ENCODE measurements at places on chromosomes 12 and 14. TPM values are rescaled to one million over a fixed set of nuclear protein-coding genes. Genes with fewer than 3 reads are reported as not detected.

DNA sequence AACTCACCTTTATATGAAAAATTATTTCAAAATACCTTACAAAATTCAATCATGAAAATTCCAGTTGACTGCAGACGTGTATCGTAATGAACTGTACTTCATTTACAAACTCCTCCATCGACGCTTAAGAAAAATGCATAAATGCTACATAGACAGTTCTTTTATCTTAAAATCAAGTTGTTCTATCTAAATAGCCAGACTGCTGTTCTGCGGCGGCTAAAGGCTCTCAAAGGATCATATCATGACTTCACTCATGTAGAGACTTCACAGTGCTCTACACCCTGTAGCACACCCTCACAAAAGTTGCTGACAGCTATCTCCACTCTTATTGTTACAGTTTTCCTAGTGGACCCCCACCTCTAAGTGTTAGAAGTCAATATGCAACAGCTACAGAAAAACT lies 5.2 kb downstream of the KRAS start:
- H3K27ac ChIP-seq, result no peak overlapping the region
- DNase-seq, result no peak
- peaks cover 53% of the 10 kb centered on the region for H3K36me3 ChIP-seq
- H3K27me3 ChIP-seq, result no peaks in the 10 kb centered on the region
- H3K4me1 ChIP-seq, result peaks cover 33% of the 10 kb centered on the region

DNA sequence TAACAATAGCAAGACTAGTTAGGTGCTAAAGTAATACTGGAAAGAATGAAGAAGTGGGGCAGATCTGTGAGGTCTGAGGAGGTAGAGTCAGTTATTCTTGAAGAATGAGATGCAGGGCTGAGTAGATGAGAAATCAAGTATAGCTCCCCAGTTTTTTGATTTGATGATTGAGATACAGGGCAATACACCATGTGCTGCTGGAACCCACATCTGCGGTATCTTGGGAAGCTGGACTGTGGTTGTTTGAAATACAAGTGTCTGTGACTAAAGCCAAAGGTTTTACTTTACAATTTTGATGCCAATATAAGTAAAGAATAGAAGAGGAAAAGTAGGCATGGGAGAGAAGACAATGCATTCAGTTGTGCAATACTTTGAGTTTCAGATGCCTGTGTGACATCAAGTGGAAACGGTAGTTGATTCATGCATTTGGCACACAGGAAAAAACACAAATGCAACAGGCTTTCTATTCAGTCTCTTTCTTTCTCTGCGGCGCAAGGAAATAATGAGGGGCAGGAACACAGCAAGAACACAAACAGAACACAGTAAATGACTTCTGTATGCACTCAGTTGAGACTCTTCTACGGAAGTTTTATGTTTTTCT lies 190.2 kb upstream of the SLC38A2 start:
- H3K27me3 ChIP-seq, result no peaks in the 10 kb centered on the region
- no peak overlapping the region for H3K4me3 ChIP-seq
- peaks cover 9% of the 10 kb centered on the region for H3K4me1 ChIP-seq
- DNase-seq, result no peak

Gene KRT73
- 0.45 TPM for total RNA-seq

- H3K27ac ChIP-seq, result no peak overlapping the region
- H3K27me3 ChIP-seq, result no peaks in the 10 kb centered on the region
- H3K36me3 ChIP-seq, result no peaks in the 10 kb centered on the region
- H3K4me3 ChIP-seq, result no peak overlapping the region
Observed at GRCh38 chr12:28552251-28552970, 362.2 kb downstream of the CCDC91 start.

- H3K4me1 ChIP-seq, result no peaks in the 10 kb centered on the region
- H3K27ac ChIP-seq, result no peak overlapping the region
- no peaks in the 10 kb centered on the region for H3K36me3 ChIP-seq
- no peak for DNase-seq
- H3K4me3 ChIP-seq, result no peak overlapping the region
- H3K27me3 ChIP-seq, result peaks cover 3% of the 10 kb centered on the region
Observed at GRCh38 chr14:30751646-30752416, 122.5 kb upstream of the COCH start.

GRCh38 chr12:99389751-99390150 lies 257.8 kb upstream of the GARIN6 start:
- no peaks in the 10 kb centered on the region for H3K36me3 ChIP-seq
- no peak overlapping the region for H3K4me3 ChIP-seq
- H3K27me3 ChIP-seq, result no peaks in the 10 kb centered on the region
- H3K27ac ChIP-seq, result no peak overlapping the region

GRCh38 chr12:132173135-132174014 lies 29.1 kb downstream of the NOC4L start:
- DNase-seq, result peak; percentile 72
- peaks cover 2% of the 10 kb centered on the region for H3K27me3 ChIP-seq
- H3K4me3 ChIP-seq, result peak overlapping the region; percentile 48
- H3K4me1 ChIP-seq, result peaks cover 35% of the 10 kb centered on the region
- no peaks in the 10 kb centered on the region for H3K36me3 ChIP-seq
- peak overlapping the region; percentile 75 for H3K27ac ChIP-seq

DNA sequence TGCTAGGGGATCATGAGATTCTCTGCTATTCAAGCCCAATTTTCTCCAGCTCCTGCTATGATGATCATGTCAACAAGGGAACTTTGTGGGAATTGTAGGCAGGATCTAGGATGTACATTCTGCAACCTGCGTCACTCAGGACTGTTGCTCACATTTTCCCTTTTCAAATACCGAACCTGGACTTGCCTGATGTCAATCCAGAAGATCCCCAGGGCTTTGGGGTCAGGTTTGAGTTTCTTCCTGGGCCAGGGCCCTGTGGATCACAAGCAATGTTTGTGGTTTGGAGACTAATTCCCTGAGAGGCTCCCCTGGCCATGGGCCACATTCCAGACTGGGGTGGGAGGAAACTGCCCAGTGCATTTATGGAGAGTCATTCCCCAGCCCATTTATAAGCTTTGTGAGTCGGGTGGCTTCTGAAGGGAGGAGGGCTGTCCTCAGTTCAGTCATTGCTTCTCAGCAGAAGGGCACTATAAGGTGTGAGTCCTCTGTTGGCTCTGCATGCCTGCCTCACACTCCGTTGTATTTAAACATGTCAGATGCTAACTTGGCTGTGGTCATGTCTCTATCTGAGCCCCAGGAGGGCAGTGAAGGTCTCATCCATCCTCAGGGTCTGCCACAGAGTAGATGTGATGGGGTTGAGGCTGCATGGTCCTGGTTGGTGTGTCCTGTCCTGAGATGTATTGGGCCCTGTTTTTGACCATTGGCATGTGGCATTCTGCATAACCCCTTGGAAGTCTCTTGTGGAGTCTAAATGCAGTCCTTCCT lies 6.5 kb downstream of the KRT86 start:
- H3K27ac ChIP-seq, result no peak overlapping the region
- H3K27me3 ChIP-seq, result peaks cover 30% of the 10 kb centered on the region

DNA sequence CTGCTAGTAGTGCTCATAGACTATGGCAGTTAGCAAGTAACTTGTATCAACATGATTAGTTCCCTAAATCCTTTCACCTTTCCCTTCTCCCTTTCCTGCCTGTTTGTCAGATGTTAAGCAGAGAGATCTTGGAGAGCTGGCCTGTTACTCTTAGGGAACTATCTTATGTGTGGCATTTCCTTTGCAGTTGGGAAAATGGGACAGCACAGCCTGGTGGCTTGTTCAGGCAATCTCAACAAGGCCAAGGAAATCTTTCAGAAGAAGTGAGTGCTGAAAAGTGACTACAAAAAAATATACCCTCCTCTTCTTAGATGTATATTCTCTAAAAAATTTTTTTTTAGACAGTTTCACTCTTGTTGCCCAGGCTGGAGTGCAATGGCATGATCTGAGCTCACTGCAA lies 7.4 kb downstream of the PARP2 start:
- H3K27me3 ChIP-seq, result no peaks in the 10 kb centered on the region
- H3K4me1 ChIP-seq, result peaks cover 4% of the 10 kb centered on the region
- no peak overlapping the region for H3K4me3 ChIP-seq
- no peak for DNase-seq
- no peak overlapping the region for H3K27ac ChIP-seq

Gene CLEC4D
- total RNA-seq, result not detected

Gene KCNJ8
- not detected for total RNA-seq

Gene RERGL
- not detected for total RNA-seq

Gene AJUBA
- 0.74 TPM for total RNA-seq

DNA sequence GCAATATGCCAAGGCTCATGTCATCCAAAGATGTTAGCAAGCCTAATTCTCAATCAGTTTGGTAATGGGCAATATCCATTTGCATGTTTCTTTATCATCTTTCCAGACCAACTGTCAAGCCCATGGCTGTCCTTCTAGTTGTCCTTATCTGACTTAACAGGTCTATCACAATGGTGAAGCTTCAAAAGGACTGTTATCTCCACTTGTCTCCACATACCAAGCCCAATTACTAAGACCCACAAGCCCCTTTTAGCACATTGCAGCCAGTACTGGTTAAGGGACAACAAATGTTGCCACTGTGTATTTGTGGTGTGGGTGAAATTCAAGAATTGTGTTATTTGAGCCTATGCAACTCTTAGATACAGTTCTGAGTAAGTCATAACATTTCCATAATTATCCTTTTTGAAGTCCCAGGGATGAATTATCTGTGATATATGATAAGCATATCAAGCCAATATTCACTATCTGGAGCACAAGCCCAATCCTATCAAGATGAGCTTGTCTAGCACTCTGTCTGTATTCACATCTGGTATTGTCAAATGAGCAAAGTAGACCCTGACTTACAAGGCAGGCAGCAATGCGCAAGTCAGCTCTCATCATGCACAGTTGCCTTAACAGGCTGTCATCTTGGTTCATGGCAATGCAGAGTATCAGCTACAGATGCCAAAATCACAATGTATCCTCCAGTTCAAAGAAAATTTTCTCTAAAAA lies 19.3 kb upstream of the ST8SIA1 start:
- H3K27ac ChIP-seq, result no peak overlapping the region
- no peaks in the 10 kb centered on the region for H3K4me1 ChIP-seq
- peaks cover 4% of the 10 kb centered on the region for H3K27me3 ChIP-seq
- H3K36me3 ChIP-seq, result no peaks in the 10 kb centered on the region

DNA sequence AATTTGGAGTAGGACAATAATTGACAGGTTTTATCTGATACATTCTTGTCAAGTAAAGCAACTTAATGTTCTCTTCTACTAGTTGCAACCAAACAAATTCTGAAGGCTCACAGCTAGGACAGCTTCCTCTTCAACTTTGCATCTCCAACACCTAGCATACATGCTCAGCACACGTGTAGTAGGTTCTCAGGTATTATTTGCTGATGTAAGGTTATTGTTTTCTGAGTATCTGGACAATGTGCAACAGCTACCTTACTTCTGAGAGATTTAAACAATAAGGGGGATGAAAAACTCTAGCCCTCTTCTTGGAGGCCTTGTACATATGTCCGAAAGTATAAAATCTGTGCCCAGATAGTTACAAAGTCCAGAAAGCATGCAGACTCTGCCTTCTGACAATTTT lies 15.5 kb upstream of the FLRT2 start:
- H3K27ac ChIP-seq, result no peak overlapping the region
- H3K4me3 ChIP-seq, result no peak overlapping the region
- no peak for DNase-seq
- no peaks in the 10 kb centered on the region for H3K36me3 ChIP-seq

Gene VAMP1
- 48.9 TPM for total RNA-seq

DNA sequence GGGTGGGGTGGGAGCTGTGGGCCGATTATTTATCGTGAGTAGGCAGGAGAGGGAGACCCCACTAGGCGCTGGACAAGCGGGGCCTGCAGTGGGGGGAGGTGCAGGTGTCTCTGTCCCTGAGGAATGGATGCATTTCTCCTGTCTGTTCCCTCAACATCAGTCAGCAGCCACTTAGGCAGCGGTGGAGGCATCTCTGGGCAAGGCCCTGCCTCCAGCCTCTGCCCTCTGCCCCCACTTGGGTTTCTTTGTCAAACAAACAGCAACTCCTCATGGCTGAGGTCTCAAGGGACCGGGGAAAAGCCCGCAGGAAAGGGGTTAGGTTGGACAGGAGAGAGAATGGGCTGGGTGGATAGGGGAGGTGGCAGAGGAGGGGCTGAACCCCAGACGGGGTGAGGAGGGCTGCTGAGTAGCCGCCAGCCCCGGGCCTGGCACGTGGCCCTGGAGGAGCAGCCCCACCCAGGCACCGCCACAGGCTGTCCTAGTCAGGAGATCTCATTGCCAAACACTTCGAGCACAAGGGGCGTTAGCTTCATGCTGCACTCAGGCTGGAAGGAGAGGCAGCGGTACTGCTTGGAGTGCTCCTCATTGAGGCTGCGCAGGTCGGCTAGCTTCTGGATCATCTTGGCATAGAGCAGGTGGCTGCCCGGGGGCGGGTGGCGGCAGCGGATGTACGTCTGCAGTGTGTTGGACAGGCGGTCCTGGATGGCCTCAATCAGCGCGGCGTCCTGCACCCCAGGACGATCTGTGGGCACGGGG lies 24.7 kb upstream of the HDAC7 start:
- no peak for DNase-seq
- no peak overlapping the region for H3K27ac ChIP-seq
- no peaks in the 10 kb centered on the region for H3K27me3 ChIP-seq
- peaks cover 13% of the 10 kb centered on the region for H3K36me3 ChIP-seq
- H3K4me3 ChIP-seq, result no peak overlapping the region

Data from activated CD8-positive, alpha-beta T cell treated with anti-CD3 and anti-CD28 coated beads, Interleukin-2, amount 10 ng/mL, durations not matched to agents 7 days and 5 days (primary cell).